ENCODE measurements at places on chromosomes 5 and 9.

- DNase-seq = no peak
Observed at GRCh38 chr9:70043285-70043684, 363 bp upstream of the MAMDC2 start.

DNA sequence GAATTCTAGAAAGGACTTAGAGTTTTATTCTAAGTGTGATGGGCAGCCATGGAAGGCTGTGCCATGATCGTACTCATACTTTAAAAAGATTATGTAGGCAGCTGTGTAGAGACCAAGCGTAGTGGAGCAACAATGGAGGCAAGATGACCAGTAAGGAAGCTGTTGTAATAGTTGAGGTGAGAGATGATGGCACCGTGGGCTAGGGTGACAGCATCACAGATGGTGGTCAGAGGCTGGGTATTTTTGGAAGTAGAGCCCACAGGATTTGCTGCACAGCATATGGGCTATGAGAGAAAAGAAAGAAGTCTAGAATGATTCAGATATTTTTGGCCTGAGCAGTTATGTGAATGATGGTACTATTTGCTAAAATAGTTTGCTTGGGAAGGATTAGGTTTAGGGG, 7.7 kb downstream of the ARHGAP26 start:
- no peak for DNase-seq

DNA sequence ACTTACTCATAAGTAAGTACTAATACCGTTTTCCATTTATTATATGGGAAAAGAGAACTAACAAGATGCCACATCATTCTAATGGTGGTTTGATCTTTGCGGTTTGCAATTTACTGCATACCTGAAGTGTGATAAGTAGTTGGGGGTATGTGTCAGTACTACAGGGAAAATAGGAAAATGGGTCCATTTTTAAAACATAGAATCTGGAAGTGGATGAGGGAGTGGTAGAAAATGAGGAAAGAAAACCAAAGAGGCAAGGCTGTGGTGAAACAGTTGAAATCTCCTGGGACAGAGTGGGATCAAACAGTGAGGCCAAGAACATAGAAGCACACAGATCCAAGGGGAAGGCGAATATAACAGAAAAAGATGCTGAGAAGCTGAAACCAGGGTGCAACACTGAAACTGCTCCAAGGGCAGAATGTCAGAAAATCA, 6.7 kb downstream of the ADAMTSL1 start:
- no peak for DNase-seq

DNA sequence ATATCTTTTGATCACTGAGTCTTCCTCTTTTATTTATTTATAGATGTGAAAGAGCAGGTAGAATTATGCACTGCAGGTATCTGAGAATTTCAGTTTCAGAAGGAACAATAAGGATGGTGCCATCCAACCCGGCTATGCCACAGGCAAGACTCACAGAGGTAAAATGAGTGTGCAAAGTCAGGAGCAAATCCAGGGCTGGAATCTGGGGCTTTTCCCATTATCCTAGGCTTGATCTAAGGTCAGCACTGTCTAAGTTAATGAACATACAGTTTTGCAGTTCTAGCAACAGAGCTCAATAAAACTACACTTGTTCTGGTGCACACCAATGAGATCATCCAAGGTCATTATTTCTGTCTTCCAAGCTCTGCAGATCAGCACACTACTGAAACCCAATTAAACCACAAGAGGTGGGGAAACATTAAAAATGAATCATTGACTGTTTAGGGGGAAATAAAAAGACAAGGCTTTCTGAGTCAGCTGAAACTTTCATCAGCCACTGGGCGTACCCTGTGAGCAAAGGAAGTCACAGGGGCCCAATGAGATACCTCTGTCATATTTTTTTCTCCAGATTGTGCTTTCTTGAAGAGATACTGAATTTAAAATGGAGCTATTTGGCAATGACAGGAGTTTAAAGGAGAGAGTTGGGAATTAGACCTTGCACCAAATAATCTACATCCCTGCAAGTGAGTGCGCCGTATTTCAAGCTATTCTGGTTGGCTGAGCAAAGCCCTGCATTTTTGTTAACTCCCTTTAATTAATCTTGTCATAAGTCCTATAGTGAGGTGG, 662.2 kb upstream of the ZNF608 start:
- DNase-seq = no peak

GRCh38 chr9:129630967-129631673, 5.2 kb downstream of the NTMT1 start:
- no peak for DNase-seq

DNA sequence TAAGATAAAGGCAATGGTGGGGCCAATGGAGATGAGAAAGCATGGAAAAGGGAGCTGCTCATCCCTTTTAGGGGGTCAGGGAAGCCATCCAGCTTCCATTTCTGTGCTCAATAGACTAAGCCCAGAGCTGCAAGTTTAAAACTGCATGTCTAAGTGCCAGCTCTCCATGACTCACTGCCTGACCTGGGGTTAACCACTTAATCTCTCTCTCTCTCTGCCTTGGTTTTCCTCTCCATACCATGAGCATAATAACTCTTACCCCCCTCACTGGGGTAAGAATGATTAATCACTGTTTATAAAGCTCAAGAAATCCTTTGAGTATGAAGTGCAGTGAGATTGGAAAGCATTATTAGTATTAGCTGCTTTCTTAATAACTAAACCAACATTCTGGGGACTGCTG, 1382.4 kb upstream of the WWC1 start:
- DNase-seq = no peak

DNA sequence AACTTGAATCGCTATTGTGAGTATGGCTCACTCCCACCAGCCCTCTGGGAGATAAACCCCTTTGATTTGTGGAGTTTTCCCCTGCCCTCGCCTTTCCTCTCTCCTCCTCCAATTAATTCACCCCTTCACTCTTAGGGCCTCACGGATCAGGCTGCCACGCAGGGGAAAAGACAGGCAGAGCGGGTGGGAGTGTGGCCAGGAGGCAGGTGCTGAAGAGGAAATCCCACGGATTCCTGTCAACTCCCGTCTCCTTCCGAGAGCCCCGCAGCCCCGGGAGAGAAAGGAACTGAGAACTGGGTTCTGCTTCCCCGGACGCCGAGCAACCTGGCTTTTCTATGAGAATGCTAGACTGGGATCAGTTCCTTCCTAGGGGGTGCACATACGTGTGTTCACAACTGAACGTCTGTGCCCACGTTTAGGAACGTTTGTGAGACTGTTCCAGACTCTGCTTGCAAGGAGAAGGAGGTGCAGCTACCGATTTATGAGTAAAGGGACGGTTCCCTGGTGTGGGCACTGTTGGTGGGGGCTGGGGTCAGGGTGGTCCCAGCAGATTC, 314.5 kb upstream of the TLE4 start:
- no peak for DNase-seq

DNA sequence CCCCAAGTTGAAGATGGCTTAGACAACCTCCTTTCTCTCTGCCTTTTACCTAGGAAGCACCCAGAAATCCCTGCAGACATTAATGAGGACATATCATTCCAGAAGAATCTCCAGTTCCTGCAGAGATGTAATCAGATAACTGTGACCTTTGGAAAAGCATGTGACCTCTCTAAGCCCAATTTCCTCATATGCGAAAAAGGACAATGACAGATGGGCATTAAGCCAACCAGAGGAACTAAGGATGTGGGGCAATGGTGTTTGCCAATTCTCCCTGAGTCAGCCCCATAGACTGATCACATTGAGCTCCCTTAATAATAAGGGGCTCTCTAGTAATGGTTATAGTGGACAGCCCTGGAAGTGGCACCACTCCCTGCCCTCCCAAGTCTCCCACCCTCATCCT, 10.1 kb upstream of the FOXI1 start:
- DNase-seq = no peak

DNA sequence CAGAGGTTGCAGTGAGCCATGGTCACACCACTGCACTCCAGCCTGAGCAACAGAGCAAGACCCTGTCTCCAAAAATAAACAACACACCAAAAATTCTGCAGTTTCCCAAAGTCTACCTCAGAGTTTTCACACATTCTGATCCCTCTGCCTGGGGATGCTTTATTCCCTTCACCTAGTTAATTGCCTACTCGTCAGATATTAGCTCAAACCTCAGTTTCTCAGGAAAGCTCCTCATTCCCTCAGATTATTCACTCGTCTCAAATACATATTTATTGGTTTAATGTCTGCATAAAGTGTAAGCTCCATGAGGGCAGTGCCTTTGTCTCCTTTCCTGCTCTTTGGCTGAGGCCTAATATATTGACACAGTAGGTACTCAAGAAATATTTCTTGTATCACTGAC, 2.5 kb upstream of the MATR3 start:
- no peak for DNase-seq

- no peak for DNase-seq
Observed at GRCh38 chr5:169222934-169223594, 77.9 kb downstream of the SLIT3 start.

DNA sequence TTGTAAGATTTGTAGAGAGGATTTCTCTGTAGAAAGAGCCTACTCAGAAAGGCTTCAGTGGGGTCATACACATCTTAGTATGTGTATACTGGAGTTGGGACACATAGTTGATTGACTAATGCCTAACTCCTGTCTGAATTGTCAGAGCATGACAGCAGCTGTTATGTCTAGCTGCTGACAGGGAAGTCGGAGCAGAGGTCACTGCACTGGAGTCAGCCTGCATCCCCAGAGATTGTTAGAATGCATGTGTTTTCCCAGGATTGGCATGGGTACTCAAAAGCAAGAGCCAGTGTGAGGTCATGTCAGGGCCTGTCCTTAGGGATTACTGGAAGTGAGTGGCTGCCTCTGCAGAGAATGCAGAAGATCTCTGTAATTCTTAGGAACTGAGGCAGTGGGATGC, 82.7 kb downstream of the ITGA1 start:
- no peak for DNase-seq

DNA sequence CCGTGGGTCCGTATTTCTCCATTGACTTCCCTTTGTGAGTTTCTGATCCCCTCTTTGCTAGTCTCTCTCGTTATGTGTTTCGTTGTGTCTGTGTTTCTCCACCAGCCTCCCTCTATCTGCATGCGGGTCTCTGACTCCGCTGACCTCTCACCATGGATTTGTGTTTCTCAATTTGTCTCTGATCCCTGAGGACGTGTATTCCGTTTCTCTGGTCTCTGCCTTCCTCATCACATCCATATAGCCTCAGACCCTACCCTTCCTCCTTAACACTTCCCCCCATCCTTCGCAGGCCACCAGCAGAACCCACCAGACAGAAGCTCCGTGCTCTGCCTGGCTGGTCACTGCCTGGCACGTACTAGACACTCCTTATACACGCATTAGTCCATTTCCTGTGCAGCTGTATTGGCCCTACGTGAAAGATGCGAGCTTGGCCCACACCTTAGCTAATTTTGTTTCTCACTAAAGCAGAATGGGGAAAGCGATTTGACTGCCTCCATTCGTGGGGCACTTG, 631 bp downstream of the B4GALT7 start:
- no peak for DNase-seq

DNA sequence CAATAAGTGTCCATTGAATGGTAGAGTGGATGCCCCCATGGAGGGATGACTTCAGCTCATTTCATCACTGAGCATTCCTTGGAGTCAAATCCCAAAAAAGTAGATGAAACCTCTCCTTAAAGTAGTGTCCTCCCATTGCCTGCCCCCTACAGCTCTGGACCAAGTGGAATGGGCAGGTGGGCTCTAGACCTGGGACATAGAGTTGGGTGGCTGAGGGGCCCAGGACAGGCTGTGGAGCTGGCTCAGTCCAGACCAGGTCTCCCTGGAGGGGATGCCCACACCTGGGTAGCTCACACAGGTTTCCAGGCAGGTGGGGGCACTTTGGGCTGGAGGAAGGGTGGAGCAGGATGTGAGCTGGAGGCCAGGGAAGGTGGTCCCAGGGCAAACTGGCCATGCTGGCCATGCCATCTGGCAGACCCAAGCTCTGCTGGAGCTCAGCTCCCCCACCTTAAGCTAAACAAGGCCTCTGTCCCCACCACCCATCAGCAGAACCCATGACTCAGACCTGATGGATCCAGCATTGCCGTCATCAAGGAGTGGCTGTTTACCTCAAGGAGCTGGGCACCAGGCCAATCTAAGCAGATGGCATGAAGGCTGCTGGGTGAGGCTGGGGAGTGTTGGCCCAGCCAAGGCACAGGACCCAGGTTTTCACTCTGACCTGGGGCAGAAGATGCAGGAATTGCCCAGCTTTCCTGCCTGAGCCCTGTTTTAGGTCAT, 6.2 kb upstream of the SPINK4 start:
- no peak for DNase-seq

DNA sequence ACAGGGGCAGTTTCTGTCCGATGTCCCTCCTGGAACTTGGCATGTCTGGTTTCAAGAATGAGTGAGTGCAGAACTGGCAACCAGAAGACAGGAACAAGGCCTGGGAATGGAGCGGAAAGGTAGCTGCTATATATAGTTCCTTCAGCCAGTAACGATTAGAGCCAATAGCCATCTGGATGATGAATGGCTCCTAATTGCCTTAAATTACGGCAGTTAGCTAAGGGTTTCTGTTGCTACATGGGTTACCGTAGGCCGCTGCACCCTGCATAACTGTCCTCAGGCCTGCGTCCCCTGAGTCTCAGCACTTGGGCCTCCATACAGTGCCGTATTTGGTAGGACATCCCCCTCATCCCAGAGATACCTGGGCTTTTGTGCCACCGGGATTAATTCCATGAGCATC, 29.4 kb downstream of the WWC1 start:
- no peak for DNase-seq

DNA sequence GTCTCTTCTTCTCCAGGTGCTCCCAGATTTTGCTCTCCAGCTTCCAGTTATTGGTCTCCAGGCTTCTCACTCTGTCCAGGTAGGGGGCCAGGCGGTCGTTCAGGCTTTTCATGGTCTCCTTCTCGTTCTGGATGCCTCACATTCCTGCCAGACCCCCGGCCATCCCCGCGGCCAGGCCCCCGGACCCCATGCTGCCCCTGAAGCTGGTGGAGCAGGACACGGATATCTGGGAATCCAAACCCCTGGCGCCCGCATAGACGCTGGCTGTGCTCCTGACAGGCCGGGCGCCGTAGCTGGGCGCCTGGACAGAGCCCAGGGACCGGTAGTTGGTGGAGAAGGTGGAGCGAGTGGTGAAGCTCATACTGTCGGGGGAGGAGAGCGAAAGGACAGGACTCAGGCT, 534.4 kb upstream of the TLE4 start:
- DNase-seq = no peak

- no peak for DNase-seq
Observed at GRCh38 chr9:92440751-92441046, 16.4 kb upstream of the OMD start.

- no peak for DNase-seq
Observed at GRCh38 chr9:19642256-19642655, 146.6 kb downstream of the SLC24A2 start.

- DNase-seq = no peak
Observed at GRCh38 chr5:83925955-83926337, 205.3 kb upstream of the HAPLN1 start.

- DNase-seq = no peak
Observed at GRCh38 chr5:91541696-91542095, 158.6 kb upstream of the ARRDC3 start.

DNA sequence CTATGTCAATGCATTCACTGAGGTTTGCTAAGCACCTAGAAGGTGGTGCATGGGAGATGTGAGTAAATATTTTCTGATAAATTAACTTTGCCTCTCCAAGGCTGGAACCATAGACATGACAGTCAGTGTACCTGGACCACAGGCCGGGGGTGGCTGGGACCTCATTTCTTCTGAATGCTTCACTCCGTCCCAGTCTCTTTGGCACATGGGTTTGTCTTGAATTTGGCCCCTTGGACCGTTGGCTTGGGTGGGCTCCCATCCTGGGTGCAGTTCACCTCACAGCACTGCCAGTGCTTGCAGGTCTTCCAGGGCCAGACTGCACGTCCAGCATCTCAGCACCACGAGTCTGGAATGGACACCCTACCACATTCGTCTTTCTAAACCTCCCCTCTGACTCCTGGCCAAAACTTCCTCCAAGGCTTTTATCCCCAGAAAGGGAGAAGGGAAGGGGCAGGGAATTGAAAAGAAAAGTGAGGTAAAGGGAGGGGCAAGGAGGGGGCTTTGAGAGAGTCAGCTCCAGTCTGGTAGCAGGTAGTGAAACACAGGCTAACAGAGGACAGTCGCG, 267.8 kb downstream of the MED10 start:
- no peak for DNase-seq

All from GM12892 (cell line).